Stimulated activated CD4-positive, alpha-beta T cell treated with anti-CD3 and anti-CD28 coated beads, Interleukin-2, amount 100 ng/mL, for 48 hours (primary cell): ENCODE measurements at places on chromosomes 1 and 21.

GRCh38 chr21:44918107-44918470 is 2.6 kb downstream of the ITGB2 start:
- no peak for DNase-seq

DNA sequence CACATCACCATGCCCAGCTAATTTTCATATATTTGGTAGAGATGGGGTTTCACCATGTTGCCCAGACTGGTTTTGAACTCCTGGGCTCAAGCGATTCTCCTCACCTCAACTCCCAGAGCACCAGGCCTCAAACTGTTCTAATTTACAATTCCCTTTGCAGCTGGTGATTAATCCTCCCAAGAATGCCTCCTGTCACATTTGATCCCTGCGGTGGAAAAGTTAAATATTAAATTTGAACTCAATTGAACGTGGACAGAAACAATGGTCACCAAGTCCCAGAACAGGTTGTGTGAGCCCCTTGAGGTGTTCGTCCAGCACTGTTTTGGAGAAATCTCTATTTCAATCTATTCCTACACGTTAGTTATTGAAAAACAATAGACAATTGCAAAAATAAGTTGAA is 2.0 kb upstream of the ANKRD35 start:
- no peak for DNase-seq

DNA sequence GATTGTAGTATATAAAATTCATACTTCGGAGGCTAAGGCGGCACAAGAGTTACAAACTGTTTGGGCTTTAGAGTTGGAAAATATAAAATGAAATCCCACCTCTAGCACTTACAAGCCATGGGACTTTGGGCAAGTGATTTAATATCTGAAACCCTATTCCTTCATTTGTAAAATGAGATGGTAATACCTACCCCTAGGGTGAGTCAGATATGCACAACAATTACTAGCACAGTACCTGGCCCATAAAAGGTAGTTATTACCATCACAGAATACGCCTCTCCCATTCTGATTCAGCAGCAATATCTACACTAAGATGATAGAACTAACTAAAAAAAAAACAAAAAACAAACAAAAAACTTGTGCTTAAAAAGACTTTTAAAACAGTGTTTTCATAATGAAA is 3.5 kb downstream of the KLHL12 start:
- DNase-seq, result no peak

GRCh38 chr1:156655151-156655903 is 13.4 kb downstream of the BCAN start:
- DNase-seq, result no peak
